ENCODE measurements at places on chromosomes 3 and 15. TPM values are rescaled to one million over a fixed set of nuclear protein-coding genes. Genes with fewer than 3 reads are reported as not detected.

GRCh38 chr3:32175607-32176197 lies 62.8 kb upstream of the CMTM8 start:
- no peaks in the 10 kb centered on the region for H3K4me1 ChIP-seq
- H3K4me3 ChIP-seq: no peak overlapping the region
- peak; percentile 68 for DNase-seq
- H3K36me3 ChIP-seq: no peaks in the 10 kb centered on the region
- H3K27ac ChIP-seq: no peak overlapping the region

- no peaks in the 10 kb centered on the region for H3K27me3 ChIP-seq
- no peak overlapping the region for H3K27ac ChIP-seq
Measured at GRCh38 chr3:25831578-25831977, 41.7 kb downstream of the OXSM start.

DNA sequence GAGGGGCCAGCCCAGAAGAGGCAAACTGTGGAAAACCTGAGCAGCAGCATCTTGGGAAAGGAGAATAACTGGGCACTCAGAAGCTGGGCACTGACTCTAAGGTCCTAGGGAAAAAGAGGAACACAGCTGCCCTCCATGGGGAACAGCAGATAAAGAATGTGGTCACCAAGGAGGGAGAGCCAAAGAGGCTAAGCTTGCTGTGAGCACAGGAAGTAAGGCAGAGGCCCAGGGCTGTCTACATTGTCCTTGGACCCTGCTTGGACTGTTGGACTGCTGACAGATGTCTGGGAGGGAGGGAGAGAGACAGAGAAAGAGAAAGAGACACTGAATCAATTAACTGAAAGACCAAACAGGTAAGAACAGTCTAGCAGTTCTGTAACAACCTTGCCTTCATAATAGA lies 4.5 kb upstream of the MNS1 start:
- no peaks in the 10 kb centered on the region for H3K27me3 ChIP-seq
- DNase-seq: no peak
- no peak overlapping the region for H3K27ac ChIP-seq
- no peaks in the 10 kb centered on the region for H3K36me3 ChIP-seq
- H3K4me3 ChIP-seq: no peak overlapping the region

The GOLGA6B gene
- not detected for total RNA-seq

GRCh38 chr15:75758071-75758872 lies 45.6 kb upstream of the CSPG4 start:
- peak; percentile 96 for DNase-seq
- H3K4me1 ChIP-seq: peaks cover 6% of the 10 kb centered on the region
- H3K4me3 ChIP-seq: peak overlapping the region; percentile 57
- H3K36me3 ChIP-seq: no peaks in the 10 kb centered on the region
- peak overlapping the region; percentile 14 for H3K27ac ChIP-seq

Measured in adrenal gland (tissue), 19 donors.